ENCODE measurements at places on chromosomes 2 and 18.

DNA sequence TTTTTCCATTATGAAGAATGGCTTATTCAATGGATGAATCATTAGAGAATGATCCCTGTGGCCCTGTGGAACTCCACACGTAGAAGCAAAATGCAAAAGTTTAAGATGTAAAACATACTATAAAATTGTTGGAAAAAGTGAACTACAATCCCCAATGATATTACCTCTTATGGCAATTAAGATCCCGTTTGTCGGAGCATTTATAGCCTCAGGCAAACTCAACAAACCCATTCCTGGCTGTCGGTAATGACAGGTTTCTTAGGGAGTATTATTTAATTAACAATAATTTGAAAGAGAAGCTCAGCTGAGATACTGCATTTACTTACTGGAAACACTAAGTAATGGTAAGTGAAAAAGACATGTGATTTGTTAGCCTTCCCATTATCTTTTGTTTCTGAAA, 138.3 kb downstream of the CDH20 start:
- DNase-seq, result no peak

GRCh38 chr2:39728941-39729351, 50.1 kb downstream of the THUMPD2 start:
- DNase-seq, result no peak

- no peak for DNase-seq
Observed at GRCh38 chr18:9712611-9713010, 4.5 kb downstream of the RAB31 start.

- no peak for DNase-seq
Observed at GRCh38 chr2:46082531-46083485, 214.4 kb upstream of the EPAS1 start.

- DNase-seq, result no peak
Observed at GRCh38 chr2:16006537-16007166, 66.3 kb downstream of the MYCN start.
